ENCODE measurements at places on chromosomes 12 and 14.

GRCh38 chr12:85076688-85077430, 40.7 kb downstream of the LRRIQ1 start:
- DNase-seq = peak; percentile 21

DNA sequence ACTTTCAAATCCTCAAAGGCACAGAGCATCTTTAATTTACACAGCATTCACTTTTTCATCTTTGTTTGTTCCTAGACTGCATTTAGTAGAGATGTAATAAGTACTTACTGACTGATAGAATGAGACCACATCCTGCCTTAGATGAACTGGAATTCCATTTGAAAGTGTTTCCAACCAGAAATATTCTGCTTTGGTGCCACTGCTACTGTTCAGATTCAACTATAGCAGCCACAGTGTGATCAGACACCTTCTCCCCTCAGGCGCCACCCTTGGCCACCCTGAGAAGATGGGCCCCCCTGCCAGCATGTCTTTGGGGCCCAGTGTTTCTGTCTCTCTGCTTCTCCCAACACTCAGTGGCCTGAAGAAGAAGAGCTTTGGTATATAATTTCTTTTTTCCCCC, 449.1 kb downstream of the RAD51B start:
- no peak for DNase-seq

GRCh38 chr12:111677186-111677585, 8.6 kb downstream of the BRAP start:
- DNase-seq = no peak

DNA sequence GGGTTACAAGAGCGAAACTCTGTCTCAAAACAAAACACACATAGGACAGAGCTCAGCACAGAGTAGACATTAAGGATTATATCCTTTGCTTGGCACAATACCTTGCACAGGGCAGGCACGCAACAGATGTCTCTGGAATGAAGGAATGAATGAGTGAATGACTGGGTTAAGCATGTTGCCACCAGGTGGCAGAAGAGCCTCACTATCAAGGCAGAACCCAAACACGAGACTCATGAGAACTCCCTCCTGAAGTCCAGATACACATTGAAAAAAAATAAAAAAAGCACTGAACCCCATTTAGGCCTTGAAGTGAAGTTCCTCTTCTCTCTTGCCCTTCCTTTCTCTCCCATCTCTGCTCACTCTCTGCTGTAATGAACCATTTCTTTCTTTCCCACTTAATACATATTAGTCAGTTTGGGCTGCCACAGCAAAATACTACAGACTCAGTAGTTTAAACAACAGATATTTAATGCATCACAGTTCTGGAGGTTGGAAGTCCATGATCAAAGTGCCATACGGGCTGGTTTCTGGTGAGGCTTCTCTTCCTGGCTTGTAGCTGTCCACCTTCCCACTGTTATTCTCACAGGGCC, 26.6 kb upstream of the LTA4H start:
- peak; percentile 80 for DNase-seq

DNA sequence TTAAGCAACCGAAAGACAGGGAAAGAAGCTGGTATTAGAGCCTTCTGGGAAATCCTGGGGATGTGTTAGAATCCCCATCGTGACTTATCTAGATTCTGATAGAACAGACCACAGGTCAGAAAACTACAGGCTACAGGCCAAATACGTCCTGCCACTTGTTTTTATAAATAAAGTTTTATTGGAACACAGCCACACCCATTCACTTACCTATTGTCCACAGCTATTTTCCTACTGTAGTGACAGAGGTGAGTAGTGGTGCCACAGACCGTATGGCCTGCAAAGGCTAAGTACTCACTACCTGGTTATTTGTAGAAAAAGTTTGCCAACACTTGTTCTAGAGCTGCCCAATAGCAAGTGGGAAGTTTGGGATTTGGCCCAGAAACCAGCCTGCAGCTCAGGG, 53.8 kb downstream of the HRK start:
- DNase-seq = no peak

GRCh38 chr14:96299441-96299840, 43.4 kb downstream of the BDKRB1 start:
- DNase-seq = no peak

DNA sequence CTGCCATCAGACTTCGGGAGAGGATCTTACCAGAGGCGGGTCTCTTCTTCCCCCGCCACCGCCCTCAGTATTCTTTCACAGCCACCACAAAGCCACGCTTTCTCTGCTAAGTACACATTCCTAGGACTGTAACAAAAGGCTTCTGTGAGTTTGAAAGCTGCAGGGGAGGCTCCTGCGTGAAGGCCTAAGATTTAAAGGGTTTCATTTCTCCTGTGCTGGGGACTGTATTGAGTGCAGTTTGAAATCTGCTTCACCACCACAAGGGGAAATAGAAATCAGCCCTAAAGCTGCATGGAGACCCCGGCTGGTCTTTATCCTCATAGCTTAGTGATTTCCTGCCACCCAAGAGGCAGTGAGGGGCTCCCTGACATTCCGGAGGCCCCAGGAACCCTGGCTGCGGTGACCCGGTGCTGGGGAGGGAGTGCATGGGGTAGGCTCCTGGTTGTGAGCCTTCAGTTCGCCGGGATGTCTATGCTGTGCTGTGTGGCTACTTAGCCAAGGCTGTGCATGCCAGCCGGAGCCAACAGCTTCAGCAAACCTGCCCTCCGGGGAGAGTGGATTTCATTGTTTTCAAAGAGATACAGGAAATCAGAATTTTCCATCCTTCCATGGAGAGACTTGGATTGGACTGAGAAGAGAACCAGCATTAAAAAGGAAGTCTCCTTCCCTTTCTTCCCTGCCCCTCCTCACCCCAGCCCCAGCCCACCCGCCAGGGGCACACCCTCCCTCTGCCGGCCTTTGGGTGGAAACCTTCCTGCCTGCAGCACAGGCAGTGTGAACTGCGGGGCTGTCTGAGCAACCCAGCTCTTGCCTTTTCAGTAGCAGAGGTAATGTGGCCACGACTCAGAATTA, 163.3 kb downstream of the ETV6 start:
- no peak for DNase-seq

GRCh38 chr12:113762882-113763816, 203.0 kb downstream of the RBM19 start:
- DNase-seq = no peak

GRCh38 chr12:104108755-104109445, 29.1 kb downstream of the NFYB start:
- DNase-seq = peak; percentile 88

DNA sequence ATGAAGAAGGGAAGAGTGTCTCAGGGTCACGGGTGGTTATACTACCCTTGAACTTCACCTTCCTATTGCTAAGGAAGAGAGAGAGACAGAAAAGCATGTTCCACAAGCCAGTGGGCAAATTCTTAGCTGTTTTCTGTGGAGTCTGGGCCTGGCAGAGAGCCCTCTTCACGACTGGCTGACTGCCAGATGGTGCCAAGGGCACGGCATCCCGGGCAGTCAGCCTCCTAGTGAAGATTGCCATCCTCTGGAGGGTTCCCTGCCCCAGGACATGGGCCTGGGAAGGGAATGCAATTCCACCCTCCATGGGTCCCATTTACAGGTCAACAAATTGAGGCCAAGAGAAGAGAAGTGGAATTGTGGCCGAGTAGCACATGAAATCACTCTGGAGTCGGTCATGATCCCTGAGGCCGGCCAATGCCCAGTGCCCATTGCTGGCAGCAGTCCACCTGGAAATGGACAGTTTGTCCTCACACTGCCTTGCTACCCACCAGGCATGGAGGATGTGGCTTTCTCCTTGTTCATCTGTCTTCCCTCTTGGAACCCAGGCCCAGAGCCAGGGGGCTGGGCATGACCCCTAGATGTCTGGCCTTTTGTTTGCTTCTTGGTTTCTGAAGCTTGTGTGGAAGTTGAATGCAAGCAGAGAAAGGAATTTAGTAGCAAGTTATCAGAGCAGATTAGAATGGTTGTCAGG, 9.9 kb downstream of the TUNAR start:
- DNase-seq = no peak

DNA sequence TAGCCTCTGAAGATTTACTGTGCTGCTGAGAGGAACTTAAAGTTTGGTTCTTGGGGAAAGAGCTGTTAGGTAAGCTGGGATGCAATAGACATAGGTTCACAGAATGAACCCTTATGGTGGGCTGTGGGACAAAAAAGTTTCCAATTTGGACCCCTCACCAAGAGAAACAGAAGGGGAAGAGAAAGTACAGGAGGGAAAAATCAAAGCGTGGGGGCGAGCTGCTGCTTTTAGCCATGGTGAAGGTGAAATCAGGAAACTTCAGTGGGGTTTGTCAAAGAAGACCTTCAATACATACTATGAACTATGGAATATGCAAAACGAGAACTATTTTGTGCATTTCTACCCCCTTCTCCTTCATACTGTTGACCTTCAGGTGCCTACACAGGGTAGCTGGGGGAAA, 10.6 kb upstream of the NINJ2 start:
- no peak for DNase-seq

DNA sequence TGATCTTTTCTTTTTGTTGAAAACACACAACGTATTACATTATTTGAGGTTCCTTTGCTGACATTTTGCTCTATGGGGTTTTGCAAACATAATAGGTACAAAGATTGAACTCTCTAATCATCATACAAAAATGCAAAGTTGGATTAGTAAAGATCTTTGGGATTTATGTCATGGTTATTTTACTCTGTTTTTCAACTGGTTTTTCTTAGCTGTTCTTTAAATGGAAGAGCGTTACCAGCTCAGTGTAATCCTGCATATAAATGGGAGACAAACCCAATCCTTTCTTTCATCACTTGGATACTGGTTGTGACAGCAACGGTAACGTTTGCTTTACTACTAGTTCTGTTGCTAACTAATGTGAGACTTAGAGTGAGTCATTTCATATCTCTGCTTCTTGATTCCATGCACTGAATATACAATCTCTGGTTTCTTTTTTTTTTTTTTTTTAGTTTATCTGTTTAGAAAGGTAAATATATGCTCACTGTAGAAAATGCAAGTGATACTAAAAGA, 104.9 kb upstream of the NOVA1 start:
- no peak for DNase-seq

DNA sequence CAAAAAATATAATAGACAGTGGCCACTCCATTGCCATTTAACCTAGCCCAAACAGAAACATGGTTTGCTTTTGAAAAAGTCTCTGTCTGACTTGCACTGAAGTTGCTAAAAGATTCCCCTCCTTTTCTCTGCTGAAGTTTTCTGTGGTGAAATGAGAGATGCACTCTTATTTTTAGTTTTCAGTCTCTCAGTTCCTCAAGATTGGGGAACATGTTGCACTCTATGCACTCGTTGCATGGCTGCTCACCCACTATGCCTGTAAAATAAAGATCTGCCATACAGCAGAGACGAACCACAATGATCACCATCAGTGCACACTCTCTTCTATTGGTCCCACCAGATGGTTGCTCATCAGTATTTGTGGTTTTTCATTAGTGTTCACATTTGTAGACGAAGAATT, 13.1 kb upstream of the DAAM1 start:
- DNase-seq = no peak

GRCh38 chr12:1533602-1534304, 60.6 kb downstream of the FBXL14 start:
- DNase-seq = no peak

DNA sequence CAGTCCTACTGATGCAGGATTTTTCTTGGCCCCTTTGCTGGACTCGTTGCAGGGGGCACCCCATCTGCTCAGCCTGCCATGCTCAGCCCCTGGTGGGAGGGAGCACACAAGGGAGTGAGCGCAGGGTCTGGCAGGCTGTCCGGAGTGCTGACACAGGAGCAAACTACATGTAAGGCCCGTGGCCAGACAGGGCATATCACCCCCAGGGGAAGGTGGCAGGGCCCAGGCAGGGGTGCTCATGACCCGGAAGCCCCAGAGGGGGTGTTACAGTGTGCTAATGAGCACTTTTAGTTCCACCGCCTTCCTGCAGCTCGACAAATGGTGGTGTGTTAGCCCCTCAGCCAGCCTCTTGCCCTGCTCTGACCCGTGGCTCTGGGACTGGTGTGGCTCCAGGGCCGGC, 645.6 kb upstream of the TMEM132C start:
- DNase-seq = no peak

DNA sequence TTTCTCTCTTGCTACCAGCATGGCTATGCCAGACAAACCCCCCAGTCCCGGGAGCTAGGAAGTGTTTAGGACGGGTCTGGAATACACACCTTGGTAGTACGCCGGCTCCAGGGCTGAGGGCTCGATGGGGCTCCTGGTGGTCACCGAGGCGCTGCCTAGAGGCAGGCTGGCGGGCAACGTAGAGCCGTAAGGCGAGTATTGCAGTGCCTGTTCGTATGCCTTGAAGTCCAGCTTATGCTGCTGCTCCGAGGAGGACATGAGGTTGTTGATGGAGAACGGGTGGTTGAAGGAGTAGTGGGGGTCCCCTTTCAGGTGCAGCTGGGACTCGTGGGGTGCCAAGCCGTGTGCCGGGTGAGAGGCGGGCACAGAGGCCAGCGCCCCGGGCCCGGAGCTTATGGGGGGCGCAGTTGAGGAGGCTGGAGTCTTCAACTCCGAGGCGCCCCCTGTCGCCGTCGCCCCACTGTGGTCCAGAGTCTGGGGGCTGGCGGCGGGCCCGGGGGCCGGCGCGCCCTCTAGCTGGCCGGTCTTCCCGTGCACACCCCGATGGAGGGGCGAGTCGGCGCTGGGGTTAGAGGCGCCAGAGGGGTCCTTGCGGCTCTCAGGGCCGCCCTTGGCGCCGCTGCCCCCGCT, 3.6 kb downstream of the FOXA1 start:
- DNase-seq = no peak

- no peak for DNase-seq
These were observed 38.0 kb downstream of the SLC2A14 start for GRCh38 chr12:7834701-7835100.

DNA sequence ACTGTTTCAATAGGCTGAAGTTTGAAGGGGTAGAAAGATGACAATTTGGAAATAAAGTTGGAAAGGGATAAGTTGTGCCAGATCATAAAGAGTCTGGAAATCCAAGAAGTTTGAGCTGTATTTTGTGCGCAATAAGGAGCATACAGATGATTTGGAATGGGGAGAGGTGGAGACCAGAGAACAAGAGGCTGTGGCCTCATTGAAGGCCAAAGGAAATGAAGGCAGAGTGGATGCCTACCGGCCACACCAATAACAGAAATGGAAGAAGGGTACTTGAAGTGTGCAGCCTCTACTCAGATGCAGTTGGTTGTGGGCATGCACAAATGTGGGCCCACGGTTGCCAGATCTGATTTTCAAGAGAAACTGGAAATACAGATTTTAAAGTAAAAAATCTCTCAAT, 2.4 kb downstream of the IFT81 start:
- DNase-seq = no peak

DNA sequence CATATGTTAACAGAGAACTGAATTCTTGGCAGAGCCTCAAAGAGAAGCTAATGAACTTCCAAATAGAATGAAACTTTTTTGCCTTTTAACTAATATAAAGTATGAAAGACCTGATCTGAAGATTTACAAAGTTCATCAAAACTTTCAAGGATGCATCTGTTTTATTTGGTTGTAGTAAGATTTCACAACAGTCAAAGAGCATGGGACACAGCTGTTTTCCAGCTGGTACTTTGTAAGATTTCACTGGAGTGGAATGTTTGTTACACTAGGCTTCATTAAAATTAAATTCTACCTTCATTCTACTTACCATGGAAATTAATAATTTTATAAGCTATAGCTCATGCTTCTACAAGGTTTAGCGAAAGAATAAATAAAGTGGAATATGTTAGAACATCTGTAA, 351.2 kb downstream of the SLC6A15 start:
- no peak for DNase-seq
